CD8-positive, alpha-beta memory T cell (primary cell): ENCODE measurements at places on chromosomes 12 and 14. TPM values are rescaled to one million over a fixed set of nuclear protein-coding genes. Genes with fewer than 3 reads are reported as not detected.

The NRL gene
- polyA plus RNA-seq: 1.5 TPM

- DNase-seq: no peak
- peaks cover 4% of the 10 kb centered on the region for H3K27me3 ChIP-seq
- no peak overlapping the region for H3K27ac ChIP-seq
- H3K36me3 ChIP-seq: no peaks in the 10 kb centered on the region
- H3K4me1 ChIP-seq: no peaks in the 10 kb centered on the region
Measured at GRCh38 chr14:52053044-52053443, 15.8 kb downstream of the NID2 start.

- H3K4me1 ChIP-seq: no peaks in the 10 kb centered on the region
- H3K36me3 ChIP-seq: peaks cover 83% of the 10 kb centered on the region
- H3K27ac ChIP-seq: no peak overlapping the region
- no peak for DNase-seq
Measured at GRCh38 chr14:94050231-94050880, 24.2 kb downstream of the OTUB2 start.

GRCh38 chr12:129675947-129676346 is 227.9 kb downstream of the TMEM132D start:
- DNase-seq: no peak
- no peaks in the 10 kb centered on the region for H3K4me1 ChIP-seq
- H3K4me3 ChIP-seq: no peak overlapping the region
- no peak overlapping the region for H3K27ac ChIP-seq

GRCh38 chr14:21049271-21049673 is 7.1 kb downstream of the RNASE7 start:
- no peak overlapping the region for H3K27ac ChIP-seq
- DNase-seq: no peak
- H3K4me3 ChIP-seq: no peak overlapping the region

- no peak overlapping the region for H3K4me3 ChIP-seq
- no peaks in the 10 kb centered on the region for H3K27me3 ChIP-seq
- DNase-seq: no peak
- H3K36me3 ChIP-seq: no peaks in the 10 kb centered on the region
- no peaks in the 10 kb centered on the region for H3K4me1 ChIP-seq
Measured at GRCh38 chr12:119082496-119082895, 96.2 kb upstream of the HSPB8 start.

The TMEM233 gene
- polyA plus RNA-seq: not detected

GRCh38 chr12:100274291-100274690 is 7.3 kb downstream of the SCYL2 start:
- no peak overlapping the region for H3K27ac ChIP-seq
- H3K36me3 ChIP-seq: no peaks in the 10 kb centered on the region
- peaks cover 29% of the 10 kb centered on the region for H3K4me1 ChIP-seq
- no peak overlapping the region for H3K4me3 ChIP-seq
- H3K27me3 ChIP-seq: no peaks in the 10 kb centered on the region

The ADCY4 gene
- polyA plus RNA-seq: 0.64 TPM
